ENCODE measurements at places on chromosomes 3 and 15.
A peak's percentile ranks its signal among the peaks of the same experiment; 100 is the strongest.

DNA sequence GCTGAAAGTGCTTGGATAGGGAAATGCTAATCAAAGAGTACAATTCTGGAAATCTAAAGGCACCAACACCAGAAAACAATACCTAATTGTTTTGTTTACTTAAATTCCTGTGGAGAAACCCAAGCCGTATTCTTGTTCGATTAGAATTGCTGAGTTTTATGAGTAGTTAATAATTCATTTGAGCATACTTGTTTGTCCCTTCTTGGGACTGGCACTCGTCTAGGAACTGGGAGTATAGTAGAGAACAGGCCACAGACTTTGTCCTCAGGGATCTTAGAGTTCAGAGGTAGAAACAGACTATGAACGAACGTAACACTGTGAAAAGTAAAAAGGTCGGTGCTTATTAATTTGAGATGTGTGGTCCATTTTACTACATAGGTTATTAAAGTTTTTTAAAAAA is 39.4 kb downstream of the ZPLD1 start:
- no peak for DNase-seq

DNA sequence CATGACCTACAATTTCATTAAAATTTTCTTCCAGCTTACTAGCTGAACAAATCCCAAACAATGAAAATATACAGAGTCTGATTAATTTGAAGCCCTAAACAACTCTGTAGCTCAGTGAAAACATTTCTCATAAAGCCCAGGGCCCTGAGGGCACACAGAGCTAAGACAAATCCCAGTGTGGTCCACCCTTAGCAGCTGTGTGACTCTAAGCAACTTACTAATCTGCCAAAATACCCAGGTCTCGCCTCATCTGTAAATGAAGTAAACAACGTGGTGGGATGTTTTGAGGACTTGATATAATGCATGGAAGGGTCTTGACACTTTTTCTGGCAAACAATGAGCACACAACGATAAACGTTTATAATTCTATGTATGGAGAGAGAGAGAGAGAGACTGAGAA is 158.4 kb downstream of the FHIT start:
- no peak for DNase-seq

DNA sequence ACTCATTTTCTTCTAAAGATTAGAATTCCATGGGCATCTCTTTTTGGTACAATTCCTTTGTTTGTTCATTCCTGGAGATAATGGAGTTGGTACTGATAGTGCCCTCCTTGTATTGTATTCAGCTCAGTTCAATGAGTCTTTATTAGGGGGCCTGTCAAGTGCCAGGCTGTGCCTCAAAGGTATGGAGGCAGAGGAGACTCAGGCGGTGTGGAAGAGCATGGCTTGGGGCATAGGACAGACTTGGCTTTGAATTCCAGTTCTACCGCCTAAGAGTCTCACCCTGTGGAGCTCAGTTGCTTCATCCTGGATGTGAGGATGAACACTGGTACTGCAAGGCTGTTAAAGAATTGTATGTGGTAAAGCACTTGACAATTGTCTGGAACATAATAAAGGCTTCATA is 196.6 kb upstream of the IL12A start:
- DNase-seq: no peak

- no peak for DNase-seq
Measured at GRCh38 chr3:195904368-195904767, 4.0 kb downstream of the TNK2 start.

DNA sequence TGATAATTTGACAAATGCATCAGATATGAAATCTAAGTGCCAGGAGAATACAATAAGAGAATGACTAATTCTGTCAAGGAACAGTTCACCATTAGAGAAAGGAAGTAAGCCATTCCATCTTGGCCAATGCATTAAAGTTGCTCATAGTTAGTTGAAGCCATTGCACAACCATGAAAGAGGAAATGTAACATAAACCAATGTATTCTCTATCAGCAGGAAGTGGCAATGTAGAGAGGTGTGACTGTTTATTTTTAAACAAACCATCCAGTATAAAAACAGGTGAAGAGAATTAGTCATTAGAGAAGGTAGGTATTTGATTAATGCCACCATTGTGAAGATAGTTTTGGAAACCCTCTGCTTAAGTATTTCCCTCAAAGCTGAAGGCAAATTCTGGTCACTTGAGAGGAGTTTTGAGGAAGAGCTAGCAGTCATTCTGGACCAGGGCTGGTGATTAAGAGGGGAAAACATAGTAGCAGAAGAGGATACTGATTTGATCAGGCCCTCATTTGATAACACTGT is 10.7 kb upstream of the ANXA2 start:
- DNase-seq: peak; percentile 82

DNA sequence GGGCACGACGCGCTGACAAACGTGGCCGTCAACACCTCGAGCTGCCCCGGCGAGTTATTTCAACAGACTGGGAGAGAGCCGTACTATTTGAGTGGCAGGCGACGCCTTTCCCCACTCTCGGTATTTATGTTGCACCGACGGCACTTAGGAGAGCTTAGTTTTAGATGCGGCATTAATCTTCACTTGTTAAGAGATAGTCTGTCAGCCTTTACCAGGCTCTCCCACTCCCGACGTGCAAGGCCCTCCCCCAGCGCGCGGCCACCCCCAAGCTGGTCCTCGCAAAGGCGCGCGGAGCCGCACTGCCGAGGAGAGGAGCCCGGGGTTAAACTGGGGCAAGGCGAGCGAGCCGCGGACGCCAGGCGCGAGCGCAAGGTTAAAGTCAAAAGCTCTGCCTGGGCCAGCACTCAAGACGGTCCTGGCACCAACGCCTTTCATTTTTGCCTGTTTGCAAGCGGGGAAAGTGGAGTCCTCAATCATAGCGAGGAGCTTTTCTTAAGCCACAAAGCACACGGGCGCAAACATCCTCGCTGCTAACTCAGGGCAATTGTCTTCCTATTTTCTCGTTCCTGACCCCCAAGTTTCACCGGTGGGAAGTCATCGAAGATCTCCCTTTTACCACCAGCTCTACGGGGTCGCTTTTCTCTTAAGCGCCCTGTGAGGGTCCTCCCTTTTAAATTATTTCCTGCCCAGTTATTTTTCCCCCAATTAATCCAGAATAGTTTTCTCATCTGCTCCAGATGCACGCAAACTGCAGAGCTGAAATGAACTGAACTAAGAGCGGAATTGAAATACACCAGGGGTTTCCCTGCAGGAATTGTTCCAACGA is 86.6 kb downstream of the NR2F2 start:
- DNase-seq: no peak

- peak; percentile 74 for DNase-seq
Measured at GRCh38 chr3:38031022-38031994, 1.9 kb upstream of the PLCD1 start.

DNA sequence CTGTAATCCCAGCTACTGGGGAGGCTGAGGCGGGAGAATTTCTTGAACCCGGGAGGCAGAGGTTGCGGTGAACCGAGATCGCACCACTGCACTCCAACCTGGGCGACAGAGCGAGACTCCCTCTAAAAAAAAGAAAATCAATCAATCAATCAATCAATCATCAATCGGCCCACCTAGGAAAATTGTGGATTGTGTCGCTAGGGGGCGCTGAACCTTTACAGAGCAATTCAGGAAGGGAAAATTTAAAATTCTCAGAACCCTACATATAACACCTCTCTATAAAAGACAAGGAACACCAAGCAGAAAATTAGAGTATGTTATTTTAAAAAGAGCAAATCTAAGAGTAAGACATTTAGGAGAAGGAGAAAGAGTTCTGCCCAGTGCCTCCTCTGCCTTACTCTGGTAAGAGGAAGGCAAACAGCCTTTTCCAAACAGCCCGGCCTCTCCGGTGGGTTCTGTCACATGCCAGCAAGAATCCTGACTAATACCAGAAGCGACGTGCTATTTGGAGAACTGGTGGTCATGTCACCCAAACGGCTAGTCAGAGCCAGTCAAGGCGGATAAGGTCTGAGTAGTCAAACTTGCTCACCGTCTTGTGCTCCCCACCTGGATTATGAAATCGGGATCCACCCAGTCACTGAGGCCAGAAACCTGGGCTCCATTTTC is 22.3 kb upstream of the SMCO1 start:
- DNase-seq: no peak

- no peak for DNase-seq
Measured at GRCh38 chr3:127606981-127607595, 8.9 kb downstream of the MCM2 start.

DNA sequence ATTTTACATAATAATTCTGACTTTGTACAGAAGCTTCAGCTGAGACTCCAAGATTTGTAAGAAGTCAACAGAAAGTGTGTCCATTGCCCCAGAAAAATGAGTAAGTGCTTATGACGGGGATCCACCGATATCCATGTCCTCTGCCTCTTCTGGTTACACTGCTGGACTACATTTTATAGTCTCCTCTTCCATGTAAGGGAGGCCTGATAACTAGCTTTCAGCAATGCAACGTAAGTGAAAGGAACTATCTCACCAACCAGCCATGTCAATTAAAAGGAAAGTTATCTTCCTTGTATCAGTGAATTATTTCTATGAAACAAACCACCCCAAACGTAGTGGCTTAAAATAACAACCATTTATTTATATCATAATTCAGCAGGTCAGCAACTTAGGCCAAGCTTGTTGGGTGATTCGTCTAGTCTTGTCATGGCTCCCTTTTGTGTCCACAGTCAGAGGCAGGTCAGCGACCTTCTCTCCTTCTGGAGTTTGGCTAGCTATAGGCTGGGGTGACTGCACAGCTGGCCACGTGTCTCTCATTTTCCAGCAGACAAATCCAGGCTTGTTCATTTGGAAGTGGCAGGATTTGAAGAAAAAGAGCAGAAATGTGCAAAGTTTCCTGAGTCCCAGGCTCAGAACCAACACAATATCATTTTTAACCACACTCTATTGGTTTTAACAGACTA is 44.9 kb downstream of the TRIM69 start:
- no peak for DNase-seq

DNA sequence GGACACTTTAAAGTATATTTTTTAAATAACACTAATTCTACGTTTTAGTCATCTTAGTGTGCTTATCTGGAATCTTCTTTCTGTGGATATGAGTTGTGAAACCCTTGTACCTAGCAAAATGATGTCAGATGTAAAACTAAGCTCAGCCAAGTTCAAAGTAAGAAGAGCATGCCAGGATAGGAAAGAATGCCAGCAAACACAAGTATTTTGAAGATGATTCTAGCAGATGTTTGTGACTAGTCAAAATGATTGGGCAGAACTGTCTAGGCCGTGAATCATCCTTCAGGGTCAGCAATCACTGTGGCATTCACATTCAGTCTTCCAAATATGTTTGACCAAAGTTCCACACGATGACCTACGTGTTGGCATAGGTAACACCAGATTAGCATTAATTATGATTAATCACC is 5.4 kb upstream of the PLOD2 start:
- DNase-seq: no peak

DNA sequence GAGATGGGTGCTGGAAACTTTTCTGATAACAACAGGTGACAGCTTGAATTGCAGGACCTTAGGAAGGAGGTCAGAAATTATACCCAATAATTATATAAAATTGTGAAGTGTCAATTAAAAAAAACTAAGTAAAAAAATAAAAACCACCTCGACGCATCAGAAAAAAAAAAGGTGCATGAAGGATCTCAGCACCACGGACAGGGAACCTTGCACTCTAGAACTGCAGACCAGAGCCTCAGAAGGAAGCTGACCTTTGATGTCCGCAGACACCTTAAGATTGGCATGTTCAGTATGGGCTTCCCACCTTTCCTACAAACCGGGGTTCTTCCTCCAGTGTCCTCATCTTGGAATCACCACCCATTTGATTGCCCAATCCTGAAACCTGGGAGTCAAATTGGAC is 60.9 kb downstream of the SCN10A start:
- no peak for DNase-seq

- DNase-seq: no peak
Measured at GRCh38 chr15:83174891-83175290, 32.7 kb downstream of the HDGFL3 start.

DNA sequence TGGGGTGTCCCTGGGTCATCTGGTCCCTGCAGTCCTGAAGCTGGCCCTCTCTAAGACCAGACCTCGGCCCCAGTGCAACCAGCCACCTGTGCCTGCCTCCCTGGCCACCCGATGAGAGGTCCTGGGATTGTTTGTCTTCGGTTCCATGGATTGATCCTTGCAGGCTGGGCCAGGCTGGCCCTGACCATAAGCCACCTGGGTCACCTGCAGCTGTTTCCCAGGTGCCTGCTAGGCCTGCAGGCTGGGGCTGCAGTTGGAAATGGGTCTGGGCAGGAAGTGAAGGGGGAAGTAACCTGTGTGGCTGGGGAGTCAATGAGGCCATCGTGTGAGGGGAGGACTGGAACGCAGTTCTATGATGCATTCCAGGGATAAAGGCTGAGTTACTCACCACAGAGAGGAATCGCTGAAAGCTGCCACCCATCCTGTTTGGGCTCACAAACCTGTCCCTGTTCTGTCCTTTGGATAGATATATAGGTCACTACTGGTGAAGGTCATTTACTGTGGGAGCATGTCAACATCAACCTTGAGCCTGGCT is 30.9 kb upstream of the VPS8 start:
- DNase-seq: no peak

DNA sequence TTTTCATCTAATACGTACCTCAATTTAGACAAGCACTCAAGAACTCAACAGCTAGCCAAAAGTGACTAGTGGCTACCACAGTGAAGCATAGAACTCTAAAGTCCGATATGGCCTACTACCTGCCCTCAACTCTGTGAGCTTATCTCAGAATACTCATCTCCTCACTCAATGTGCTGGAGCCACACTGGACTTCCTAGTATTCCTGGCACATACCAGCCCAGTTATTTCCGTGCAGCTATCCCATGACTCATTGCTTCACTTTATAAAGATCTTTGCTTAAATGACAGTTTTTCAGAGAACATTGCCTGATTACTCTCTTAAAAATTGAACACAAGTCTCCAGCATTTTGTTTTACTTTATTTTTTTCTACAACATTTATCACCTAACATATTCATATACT is 524.7 kb downstream of the PYDC2 start:
- DNase-seq: no peak

DNA sequence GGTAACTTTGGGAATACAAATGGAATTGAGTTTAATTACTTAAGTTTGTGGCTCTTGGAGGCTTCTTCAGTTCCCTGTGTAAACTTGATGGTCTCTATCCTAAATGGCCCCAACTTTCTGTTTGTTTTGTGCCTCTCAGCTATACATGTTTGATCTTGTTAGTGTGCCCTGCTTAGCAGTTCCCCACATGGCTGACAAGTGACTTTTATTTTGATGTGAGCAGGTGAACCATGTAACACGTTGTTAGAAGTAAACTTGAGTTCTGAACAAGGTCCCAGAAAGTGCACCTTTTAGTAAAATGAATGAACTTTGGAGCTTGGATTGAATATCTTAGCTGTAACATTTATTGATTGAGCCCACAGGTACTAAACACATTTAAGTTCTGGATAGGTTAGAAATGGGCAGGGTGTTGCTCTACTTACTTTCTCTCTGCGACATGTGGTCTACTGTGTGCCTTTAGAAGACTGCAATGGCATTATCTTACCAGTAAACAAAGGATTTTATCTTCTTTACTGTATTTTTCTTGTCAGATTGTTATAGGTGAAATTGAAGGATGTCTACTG is 4.5 kb downstream of the LSM3 start:
- DNase-seq: no peak
